ENCODE measurements at places on chromosomes 6 and 20. TPM values are rescaled to one million over a fixed set of nuclear protein-coding genes. Genes with fewer than 3 reads are reported as not detected.

- no peak for DNase-seq
Measured at GRCh38 chr6:101454106-101454676, 60.7 kb downstream of the GRIK2 start.

DNA sequence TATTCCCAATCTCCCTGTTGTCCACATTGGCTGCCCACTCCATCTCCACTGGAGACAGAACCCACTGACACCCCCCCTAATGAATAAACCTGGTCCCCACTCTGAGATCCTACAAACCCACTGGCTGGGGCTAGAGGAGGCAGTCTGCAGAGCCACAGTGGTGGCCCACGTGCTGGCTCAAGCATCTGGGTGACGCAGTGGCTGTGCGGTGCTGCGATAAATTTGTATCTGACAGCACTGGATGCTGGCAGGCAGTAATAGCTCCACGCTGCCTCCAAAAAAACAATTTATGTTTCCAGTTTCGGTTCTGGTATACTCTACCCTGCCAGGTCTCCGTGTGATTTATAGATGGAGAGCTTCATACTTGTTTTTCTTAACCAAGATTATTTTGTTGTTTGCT, 87.1 kb upstream of the SYNDIG1 start:
- no peak for DNase-seq

Gene LZTS3
- total RNA-seq, result 17.2 TPM

- no peak for DNase-seq
Measured at GRCh38 chr6:146889303-146889702, 290.5 kb downstream of the ADGB start.

DNA sequence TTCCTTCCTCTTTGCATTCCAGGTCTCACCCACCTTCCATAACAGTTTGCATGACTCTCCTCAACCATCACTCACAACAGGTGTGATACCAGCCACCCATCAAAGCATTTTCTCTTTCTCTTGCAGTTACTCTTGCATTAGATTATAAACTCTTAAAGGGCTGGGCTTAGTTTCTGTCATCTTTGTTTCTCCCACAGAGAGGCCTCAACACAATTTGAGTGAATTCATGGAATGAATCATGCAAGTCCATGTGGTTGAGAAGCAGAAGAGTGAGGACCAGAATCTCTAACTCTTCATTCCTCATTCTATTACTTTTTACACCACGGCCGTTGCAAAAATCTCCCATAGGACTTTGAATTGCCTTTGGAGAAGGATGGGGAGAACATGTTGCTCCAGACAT, 31.4 kb downstream of the OGFRL1 start:
- no peak for DNase-seq

DNA sequence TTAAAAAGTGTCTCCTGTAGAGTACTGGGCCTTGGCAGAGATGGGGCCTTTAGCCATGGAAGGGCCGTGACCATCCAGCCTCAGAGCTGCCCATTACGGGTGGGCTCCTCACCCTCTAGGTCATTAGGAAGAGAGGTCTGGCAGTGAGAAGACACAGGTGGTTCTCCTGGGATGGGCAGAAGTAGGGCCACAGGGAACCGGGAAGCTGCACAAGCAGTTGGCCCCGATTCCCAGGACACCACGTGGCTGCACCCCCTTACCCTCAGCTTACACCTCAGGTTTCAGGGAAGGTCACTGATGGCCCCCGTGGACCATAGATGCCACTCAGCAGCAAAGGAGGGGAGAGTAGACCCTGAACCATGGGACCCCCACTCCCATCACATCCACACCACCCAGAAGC, 1.6 kb downstream of the RAET1G start:
- peak; percentile 31 for DNase-seq

Gene KIAA0408
- total RNA-seq, result 7.8 TPM

Gene ZMYND8
- 38.9 TPM for total RNA-seq

Data from type B pancreatic cell (in vitro differentiated cells).